ENCODE measurements at places on chromosomes 6 and 20. TPM values are rescaled to one million over a fixed set of nuclear protein-coding genes. Genes with fewer than 3 reads are reported as not detected.
A peak's percentile ranks its signal among the peaks of the same experiment; 100 is the strongest.

Gene SLC22A7
- polyA plus RNA-seq, result not detected

Gene SGK2
- 0.57 TPM for polyA plus RNA-seq

GRCh38 chr6:89066940-89067646 is 13.5 kb upstream of the PNRC1 start:
- DNase-seq, result no peak

GRCh38 chr6:118198746-118199145 is 291.7 kb downstream of the SLC35F1 start:
- DNase-seq, result no peak

DNA sequence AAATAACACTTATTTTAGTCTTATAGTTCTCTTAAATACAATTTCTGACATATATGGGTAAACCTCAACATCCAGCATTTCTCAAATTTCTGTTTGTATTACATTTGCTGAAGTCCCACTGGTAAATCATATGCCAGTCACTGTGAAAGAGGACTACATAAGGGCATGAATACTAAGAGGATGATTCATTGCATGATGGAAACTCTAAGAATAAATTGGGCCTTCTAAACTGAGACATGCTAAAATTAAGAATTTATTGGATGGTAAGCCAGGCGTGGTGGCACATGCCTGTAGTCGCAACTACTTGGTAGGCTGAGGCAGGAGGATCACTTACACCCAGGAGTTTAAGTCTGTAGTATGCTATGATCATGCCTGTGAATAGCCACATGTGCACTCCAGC is 12.1 kb downstream of the DEFB123 start:
- no peak for DNase-seq

GRCh38 chr6:68740828-68741500 is 105.9 kb downstream of the ADGRB3 start:
- no peak for DNase-seq

DNA sequence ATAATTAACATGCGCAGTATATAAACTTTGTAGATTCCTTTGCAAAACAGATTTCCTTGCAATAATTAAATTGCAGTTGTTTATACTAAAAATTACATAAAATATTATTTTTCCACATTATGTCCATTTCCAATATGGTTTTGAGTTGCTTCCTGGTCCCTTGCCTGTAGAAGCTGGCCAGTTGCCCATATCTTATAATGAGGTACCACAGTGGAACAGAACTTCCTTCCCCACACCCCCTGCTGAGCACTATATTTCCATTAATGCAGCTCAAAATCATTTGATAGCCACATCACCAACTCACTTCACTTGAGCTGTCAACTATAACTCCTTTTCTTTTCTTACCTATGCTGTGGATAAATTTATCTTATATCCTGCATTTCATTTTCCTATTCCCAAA is 194.6 kb downstream of the DST start:
- DNase-seq, result peak; percentile 27

DNA sequence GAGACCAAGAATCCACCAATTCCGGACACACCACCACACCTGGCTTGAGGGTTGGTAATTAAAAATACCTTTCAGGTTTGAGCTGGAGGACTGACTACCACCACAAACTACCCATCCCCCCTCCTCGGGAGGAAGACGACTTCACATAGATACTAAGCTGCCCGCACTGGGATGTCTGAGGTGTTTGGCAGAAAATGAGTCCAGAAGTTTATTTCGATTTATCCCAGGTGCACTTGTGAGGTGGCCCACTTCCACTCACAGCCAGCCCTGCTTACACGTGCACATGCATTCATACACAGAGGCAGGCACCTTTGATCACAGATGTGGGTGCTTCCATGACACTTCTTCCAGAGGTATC is 187.1 kb downstream of the ID4 start:
- no peak for DNase-seq

GRCh38 chr6:17965397-17965796 is 22.0 kb downstream of the KIF13A start:
- no peak for DNase-seq

DNA sequence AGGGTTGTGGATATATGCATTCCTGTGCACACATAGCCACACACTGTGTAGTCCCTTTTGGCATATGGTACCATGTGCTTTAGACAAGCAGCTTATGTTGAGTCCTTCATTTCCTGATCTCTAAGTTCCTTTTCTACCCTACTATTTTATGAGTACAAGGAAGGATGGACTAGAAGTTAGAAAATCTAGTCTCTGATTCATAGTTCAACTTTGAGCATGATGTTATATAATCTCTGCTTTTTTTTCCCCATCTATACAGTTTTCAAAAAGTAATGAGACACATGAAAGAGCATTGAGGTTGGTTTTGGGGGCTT is 123.6 kb downstream of the PLEKHG1 start:
- DNase-seq, result no peak
